NCI-H82 (cell line): ENCODE measurements at places on chromosomes 1 and 21.
A peak's percentile ranks its signal among the peaks of the same experiment; 100 is the strongest.

GRCh38 chr1:96882096-96882495, 160.5 kb downstream of the PTBP2 start:
- DNase-seq, result no peak

GRCh38 chr21:40689217-40689616, 157.7 kb downstream of the DSCAM start:
- peak; percentile 66 for DNase-seq

DNA sequence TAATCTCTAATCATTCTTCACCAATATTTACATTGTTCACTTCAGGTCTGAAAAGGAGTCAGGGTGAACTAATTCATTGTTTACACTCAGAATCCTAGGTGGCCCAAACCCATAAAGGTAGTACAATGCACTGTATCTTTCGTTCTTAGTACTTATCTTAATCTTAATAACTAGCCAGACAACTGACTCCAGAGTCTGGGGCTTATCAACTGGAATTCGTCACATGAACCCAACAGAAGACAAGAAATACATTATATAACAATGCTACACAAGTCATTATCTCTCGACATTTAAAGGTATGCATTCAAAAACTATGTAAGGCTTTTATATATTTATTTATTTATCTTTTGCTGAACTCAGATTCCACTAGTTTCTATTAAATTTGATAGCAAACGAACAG, 125.9 kb upstream of the ESRRG start:
- DNase-seq, result no peak

DNA sequence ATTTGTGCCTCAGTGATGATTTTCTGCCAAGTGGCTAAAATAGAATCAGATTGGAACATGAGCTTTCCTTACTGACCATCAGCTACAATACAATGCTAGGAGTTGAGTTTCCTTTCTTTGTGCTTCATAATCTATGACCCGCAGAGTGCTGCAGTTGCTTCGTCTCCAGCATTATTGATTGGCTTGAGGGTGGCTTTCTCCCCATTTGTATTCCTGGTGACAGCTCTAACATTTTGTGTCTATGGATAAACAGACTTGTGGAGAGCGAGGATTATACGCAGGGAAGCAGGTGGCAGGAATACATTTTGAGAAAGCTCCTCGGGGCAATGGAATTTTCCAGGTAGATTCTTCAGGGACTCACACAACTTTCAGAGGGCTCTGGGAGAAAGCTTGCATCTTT, 223.2 kb downstream of the HHAT start:
- DNase-seq, result peak; percentile 69

- no peak for DNase-seq
Measured at GRCh38 chr1:234704106-234704887, 94.3 kb upstream of the IRF2BP2 start.

- no peak for DNase-seq
Measured at GRCh38 chr1:95021119-95021518, 51.6 kb downstream of the ALG14 start.
